ENCODE measurements at places on chromosomes 4 and X.

GRCh38 chrX:19563746-19564145 is 48.4 kb upstream of the MAP3K15 start:
- DNase-seq, result no peak

- DNase-seq, result no peak
These were observed 163.8 kb downstream of the BANK1 start for GRCh38 chr4:101954351-101954750.

- DNase-seq, result no peak
These were observed 23.4 kb downstream of the IRF2 start for GRCh38 chr4:184450743-184451535.

DNA sequence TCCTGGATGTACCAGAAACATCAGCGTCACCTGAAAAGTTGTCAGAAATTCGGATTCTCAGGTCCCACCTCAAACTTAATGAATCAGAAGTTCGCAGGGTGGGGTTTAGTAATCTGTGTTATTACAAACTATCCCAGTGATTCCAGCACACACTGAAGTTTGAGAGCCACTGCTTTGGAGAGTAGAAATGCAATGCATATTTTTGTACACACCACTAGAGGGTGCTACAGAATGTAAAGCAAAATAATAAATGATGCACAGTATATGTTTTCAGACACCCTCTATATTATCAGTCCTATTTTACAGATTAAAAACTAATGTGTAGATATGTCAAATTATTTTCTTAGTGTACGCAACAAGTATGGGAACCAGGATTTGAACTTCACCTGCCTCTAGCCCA is 2.4 kb upstream of the MORF4L2 start:
- DNase-seq, result peak; percentile 26

GRCh38 chrX:101407167-101407747 is 468 bp downstream of the GLA start:
- DNase-seq, result no peak

DNA sequence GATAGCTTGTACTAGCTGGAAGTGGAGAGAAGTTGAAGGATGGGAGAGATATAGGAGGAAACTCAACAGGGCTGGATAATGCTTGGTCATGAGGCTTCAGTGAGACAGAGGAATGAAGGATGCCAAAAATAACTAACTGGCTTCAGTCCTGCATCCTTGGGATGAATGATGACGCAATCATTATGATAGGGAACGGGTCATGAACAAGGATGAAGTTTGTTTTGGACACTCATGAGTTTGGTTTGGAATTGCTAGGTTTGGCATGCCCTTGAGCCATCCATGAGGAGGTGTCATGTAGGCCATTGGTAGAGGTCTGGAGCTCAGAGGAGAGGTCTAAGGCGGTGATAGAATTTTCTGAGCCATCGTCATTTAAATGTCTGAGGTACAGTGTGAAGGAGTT is 160.0 kb upstream of the NHS start:
- no peak for DNase-seq

DNA sequence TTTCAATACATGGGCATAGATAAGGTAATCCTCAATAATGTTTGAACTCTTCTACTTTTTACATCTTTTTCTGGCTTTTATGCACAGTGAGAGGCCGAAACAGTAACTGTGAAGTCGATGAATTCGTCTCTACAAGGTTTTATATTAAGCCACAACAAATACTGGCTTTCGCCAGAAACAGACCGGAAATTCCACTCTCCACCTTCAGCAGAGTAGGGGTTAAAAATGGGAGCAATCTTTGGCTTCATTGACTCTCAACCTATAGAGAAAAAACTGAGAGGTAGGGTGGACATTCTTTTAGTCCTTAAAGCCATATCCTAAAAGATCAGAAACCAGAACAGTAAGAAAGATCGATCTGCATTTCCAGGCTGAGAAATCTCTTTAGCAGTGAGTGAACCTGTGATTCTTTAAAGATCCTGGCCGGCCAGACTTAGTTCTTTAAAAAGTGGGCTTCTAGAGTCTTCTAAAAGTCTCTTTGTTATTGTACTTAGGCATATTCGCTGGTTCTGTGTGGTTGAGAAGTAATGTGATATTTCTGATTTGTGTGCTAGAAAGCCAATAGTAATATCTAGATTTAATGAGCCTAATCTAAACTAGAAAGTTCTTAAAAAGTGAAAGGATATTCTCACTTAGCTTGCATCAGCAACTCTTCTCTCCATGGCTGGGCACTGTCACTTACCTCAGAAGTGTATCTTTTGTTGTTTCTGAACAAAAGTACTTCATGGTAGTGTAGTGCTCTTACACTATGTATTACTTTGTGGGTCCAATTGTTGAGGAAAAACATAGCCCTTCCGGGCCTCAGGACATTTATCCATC is 2.0 kb downstream of the HSPA4L start:
- DNase-seq, result no peak

DNA sequence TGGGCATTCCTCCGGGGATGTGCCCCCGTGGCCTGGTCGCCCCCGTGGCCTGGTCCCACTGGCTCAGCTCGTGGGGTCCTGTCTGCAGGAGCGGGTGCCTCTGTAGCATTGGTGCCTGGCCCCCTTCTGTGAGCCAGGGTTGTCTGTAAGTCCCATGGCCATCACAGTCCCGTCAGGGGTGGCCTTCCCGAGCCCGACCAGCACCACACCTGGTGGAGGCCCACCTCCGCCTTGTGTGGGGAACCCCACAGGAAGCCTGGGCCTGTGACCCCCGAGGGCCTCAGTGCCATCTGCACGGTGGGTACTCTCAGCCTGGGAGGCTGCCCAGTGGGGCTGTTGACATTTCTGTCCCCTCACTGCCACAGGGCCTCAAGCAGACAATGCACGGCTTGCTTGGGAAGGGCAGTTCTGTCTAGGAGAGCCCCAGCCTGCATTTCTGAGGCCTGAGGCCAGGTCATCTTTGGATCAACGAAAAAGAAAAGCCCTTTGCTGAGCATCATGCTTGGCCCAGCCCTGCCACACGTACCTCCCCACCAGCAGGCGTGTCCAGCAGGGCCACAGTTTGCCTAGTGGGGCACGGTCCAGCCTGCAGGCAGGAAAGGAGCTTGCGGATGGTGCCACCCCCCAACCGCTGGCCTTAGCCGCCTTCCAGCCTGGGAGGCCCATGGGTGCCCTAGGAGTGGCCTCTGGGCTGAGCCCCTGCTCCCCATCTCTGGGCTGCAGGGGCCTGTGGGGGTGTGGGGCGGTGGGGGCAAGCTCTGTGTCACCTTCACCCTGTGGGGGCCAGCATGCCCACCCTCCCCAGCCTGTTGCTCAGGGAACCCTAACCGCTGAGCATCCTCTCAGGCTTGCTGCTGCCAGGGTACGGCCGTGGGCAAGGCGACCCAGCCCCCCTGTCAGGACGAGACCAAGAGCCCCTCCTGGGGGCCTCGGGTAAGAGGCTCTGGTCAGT is 23.2 kb downstream of the NKX1-1 start:
- DNase-seq, result no peak

GRCh38 chr4:6342530-6343293 is 73.1 kb downstream of the WFS1 start:
- no peak for DNase-seq

DNA sequence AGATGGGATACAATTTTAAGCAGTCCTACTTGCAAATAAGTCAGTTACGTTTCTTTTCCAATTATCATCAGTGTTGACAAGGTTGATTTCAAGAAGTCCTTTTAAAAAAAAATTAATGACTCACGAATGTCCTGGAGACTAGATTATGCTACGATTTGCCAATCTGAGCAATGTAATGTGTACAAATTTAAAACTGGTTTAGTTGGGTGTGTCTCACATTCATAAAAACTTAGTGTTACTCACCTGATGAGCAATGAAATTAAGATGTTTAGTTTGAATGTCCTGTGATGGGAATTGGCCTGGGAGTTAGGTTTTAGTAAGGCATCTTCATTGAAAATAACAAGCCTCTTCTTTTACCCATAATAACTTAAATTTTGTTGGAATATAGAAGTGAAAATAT is 136.7 kb upstream of the POF1B start:
- DNase-seq, result no peak

DNA sequence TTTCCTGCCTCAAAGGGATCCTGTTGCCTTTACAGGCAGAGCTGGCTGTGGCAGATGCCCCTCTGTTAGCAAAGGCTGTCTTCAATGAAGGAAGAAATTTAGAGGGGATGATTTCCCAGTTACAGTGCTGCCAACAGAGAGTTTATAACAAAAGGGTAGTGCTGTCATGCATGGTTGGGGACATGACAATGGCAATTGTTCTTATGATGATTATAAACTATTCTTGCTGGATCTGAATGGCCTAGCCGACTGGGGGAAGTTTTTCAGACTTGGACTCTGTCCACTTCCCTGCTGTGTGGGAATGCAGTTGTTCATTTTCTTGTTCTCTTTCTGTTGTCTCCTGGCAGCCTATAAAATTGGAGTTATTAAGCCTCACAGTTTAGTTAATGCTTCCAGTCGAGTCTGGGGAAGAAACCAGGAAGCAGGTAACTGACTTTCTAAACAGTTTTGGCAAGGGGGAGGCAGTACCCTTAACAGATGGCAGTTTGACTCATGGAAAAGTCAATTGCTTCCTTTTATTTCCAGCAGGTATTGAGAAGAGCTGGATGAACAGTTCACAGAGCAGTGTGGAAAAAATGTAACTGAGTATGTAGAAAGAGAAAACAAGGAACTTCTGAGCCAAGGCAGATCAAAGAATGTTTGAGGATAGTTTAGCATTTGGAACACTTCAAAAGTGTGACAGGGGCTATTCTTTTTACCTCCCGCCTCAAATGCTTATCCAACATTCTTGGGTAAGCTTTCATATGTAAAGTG is 582.6 kb downstream of the RAPGEF2 start:
- DNase-seq, result no peak

DNA sequence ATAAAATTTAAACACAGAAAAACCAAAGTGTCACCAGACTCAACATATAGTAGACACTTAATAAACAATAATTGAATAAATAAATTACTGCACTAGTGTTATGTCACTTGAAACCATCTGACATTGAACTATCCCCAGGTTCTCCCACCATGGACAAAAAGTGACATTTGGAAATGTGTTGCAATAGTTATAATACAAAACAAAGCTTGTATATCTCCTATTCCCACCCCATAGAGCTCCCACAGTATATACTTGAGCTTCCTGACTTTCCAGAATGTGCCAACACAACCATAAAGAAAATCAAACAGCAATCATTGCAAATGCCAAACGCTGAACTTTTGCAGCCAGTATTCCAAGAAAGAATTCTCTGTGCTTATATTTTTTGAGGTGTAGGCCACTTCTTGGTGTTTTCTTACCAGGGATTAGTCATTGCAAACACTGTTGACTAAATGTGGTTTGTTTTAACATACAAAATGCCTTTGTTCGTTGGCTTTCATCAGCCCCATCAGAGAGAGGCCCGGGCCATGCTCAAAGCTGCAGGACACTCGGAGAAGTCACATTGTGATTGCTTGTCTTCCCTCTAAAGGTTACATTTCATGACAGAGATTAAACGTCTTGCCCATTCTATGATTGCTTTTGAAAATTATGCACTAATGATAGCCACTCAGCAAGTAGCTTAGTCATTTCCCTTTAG is 33.8 kb downstream of the PPARGC1A start:
- DNase-seq, result no peak

DNA sequence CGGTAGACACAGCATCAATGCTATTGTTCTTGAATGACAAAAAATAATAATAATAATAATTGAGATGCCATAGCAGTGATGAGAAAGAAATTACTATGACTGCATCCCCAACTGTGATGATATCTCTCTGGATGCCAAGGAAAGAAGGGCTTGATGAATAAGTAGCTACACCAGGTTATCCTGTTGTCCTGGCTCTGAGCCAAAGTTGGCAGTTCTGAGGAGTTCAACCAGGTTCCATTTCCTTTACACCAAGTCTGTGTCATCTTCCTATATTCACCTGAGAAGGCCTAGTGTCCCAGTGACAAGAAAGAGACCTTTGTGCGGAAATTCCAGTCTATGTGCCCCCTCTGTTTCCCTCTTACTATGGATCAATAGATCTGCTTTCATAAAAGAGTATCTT is 3.4 kb upstream of the MAML3 start:
- no peak for DNase-seq

DNA sequence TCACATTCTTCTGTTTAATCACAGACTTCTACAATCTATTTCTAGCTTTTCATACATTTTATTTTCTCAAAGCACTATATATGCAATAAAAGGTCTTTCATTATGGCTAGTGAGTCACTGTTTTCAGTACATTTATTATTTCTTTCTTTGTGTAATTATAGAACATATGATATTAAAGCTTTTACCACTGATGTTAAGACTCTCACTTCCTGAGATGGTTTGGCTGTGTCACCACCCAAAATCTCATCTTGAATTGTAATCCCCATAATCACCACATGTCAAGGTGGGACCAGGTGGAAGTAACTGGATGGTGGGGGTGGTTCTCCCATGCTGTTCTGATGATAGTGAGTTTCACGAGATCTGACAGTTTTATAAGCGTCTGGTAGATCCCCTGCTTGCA is 41.9 kb downstream of the UBA6 start:
- no peak for DNase-seq

DNA sequence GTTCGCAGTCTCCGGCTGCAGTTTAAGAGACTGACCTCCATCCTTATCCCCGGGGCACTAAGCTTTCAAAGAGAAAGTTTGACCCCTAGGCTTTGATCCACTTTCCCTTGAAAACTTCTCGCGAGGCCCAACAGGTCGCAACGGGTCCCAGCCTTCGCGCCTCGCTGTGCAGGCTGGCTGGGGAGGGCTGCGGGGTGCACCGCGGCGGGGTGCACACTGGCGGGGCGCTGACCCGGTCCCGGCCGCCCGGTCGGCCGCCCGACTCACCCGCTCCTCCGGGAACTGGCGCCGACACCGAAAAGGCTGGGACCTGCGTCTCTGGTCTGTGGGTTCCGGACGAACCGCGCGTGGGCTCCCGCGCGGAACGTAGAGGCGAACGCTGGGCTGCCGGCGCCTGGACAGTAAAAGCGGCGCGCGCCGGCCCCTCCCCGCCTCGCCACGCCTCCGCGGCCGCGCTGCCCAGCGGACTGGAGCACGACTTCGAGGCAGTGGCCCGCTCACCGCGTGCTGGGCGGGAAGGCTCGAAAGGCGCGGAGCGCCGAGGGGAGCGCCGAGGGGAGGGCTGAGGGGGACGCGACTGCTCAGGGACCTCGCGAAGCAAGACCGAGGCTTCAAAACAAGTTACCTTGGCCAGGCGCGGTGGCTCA is at the start of gene TAF7L:
Gene TAF7L, minus strand, starts transcription at position 378 of the 647 bp plus-strand sequence. CDS start 3,791 bp downstream, outside the sequence.
- no peak for DNase-seq

Data from CD4-positive, alpha-beta memory T cell (primary cell).